Peyer's patch (tissue), 4 donors: ENCODE measurements at places on chromosomes 6 and 20. TPM values are rescaled to one million over a fixed set of nuclear protein-coding genes. Genes with fewer than 3 reads are reported as not detected.

- DNase-seq: no peak
Observed at GRCh38 chr20:24492031-24492607, 22.7 kb downstream of the SYNDIG1 start.

GRCh38 chr6:1809291-1809988 is 199.7 kb downstream of the FOXC1 start:
- no peak for DNase-seq

DNA sequence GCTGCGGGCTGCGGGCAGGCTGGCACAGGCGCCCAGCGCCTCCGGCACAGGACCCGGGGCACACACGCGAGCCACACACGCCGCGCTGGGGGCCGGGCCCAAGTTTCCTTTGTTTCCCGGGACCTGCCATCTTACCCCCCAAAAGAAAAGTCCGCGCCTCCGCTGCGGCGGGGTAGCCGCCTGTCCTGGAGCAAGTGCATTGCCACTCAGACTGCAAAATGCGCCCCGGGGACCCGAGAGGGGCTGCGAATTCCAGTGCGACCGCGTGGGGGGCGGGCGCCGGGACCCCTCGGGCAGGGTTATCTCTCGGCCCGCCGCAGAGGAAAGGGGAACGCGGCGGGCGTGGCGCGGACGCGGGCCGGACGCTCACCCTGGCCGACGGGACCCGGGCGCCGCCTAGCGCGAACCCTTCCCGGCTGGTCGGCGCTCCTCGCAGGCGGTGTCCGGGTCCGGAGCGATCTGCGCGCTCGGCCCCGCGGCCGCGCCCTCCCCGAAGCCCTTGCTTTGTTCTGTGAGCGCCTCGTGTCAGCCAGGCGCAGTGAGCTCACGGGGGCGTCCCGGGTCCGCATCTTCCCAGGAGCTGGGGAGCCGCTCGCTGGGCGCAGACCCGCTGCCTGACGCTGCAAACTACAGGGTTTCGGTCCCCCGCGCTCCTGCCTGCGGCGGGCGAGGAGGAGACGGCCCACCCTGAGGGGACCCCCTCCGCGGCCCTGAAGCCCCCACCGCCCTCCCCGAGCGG is 639 bp upstream of the CD24 start:
- DNase-seq: peak; percentile 76

DNA sequence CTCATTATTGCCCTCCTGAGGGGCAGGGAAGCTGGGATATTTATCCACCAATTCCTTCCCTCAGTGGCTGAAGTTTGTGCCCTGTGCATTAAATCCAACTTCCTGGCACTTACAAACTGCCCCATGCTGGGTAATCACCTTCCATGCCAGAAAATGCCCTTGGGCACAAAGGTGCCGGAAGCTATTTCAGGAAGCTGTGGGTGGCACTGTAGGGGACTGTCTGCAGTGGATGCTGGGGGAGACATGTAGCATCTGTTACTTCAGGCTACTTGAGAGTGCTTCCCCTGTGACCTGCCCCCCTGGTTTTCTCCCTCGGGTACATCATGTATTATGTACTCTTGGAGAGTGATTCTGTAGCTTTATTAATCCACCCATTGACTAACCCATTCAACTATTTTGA is 24.7 kb upstream of the RALGAPA2 start:
- no peak for DNase-seq

DNA sequence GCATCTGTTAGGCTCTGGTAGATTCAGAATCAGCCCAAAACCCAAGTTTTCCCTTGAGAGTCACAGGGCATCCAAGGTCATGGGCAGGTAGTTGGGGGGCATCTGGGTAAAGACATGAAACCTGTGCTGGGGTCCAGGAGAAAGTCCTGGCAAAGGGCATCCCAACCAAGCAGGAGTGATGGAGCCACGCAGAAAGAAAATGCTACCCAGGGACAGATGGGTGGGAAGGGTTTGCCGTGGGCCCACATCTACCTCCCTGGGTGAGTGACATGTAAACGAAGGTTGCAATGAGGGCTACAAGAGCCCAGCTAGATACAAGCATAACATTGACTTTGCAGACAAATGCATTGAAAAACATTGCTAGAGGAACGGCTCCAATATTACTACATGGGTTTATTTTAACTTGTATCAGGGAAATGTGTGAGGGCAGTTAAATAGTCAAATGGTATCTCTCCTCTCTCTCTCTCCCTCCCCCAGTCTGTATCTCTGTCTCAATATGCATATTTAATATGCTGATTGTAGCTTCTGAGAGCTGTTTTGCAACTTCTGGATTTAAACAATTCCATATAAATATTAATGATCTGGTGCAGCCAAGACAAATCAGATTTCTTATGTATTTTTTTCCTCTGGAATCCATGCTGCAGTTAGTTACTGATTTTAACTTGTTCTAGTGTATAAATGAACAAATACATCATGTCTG is 135.7 kb downstream of the SYNDIG1 start:
- no peak for DNase-seq

DNA sequence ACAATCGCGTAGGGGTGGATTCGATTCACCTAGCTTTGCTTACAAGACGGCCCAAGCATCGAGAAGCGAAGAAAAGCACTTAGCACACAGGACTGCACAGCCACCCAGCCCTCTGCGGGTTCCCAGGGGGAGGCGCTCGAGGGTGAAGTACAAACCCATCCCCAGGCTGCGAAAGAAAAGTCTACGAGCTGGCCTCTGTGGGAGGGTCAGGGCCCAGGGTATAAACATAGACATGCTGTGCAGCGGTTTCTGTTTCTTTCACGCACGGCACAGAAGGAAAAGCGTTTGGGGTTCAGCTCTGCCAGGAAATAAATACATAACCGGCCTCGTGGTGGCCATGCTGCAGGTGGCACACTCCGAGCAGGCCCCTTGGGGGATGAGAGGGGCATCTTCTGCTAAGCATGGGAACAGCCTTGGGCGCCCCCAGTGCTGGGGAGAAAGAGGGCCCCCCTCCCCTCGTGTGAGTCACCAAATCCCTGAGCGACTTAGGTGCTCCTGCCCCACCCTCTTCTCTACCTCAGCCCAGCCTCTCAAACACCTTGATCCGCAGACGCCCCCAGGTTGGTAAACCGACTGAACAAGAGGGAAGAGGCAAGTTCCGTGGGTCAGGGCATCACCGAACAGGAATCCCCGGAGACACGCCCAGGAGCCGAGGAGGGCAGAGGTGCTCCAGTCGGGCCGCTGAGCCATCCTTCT is 91.6 kb upstream of the RIPOR2 start:
- no peak for DNase-seq

DNA sequence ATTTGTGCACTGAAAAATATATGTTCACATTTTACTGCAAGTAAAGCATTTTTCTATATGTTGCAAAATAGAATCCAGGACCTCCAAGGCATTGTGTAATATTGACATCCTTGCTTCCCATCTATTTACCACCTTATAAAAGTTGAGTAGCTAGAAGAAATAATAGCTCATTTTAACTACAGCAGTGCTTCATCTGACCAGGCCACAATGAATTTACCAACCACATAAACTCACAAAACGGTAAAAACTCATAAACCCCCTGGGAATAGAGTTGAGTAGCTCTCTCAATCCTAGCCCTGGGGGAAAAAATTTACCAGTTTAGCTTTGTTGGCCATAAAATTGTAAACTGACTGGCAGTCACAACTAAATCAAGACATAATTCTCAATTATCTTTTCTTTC is 3.9 kb downstream of the ATXN1 start:
- DNase-seq: no peak

DNA sequence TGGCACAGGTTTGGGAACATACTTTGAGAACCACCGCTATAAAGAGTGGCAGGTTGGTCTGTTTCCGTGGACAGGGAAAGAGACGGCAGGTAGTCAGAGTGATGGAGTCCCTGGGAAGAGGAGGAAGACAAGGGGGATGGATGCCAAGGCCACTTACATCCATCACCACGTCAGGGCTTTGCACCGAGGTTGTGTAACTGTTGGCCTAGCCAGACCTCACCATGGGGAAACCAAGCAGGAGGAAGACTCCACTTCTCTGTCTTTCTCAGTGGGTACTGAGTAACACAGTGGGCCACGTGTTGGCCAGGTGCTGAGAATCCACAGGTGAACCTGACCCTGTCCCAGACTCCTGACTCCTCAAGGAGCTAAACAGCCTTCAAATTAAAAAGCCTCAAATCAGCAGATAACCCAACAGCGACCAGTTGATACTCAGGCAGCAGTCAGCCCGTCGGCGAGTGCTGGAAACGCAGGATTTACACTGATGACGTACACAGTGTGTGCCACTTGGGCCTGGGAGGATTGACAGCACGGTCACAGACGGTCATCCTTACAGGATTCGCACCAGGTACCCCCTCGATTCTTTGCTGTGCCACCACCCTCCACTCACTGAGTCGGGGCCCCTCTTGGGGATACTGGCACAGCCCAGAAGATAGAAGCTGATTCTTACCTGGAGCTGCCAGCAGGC is 134.6 kb upstream of the SNX9 start:
- no peak for DNase-seq

DNA sequence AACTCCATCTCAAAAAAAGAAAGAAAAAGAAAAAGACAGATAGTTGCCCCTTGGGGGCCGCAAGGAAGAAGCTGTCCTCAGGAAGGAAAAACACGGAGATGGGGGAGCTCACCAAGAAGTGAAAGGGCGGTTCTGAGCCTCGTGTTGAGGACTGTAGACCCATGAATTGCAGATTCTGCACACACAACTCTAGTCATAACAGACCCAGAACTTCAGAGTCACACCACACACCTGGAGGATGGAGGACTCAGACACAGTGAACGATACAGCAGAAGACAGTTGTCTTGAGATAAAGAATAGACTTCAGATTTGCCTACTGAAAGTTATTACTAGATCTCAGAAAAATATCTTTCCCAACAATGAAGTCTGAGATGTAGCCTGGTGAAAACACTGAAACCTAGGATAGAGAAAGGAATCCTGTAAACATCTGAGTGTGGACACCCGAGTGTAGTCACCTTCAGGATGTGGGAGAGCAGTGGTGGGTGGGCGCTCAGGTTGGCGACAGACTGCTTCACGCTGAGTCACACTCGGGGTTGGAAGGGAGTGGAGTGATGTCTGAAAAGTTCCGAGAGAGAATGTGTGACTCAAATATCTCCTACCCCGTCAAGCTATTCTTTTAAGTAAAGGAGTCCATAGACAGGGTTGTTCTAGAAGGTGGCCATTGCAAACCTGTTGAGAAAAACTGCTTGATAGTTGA is 88.1 kb downstream of the MAP3K4 start:
- no peak for DNase-seq

- no peak for DNase-seq
Observed at GRCh38 chr20:56422076-56422823, 10.2 kb downstream of the CASS4 start.

GRCh38 chr20:64168381-64169090 is 4.3 kb downstream of the MYT1 start:
- DNase-seq: no peak

DNA sequence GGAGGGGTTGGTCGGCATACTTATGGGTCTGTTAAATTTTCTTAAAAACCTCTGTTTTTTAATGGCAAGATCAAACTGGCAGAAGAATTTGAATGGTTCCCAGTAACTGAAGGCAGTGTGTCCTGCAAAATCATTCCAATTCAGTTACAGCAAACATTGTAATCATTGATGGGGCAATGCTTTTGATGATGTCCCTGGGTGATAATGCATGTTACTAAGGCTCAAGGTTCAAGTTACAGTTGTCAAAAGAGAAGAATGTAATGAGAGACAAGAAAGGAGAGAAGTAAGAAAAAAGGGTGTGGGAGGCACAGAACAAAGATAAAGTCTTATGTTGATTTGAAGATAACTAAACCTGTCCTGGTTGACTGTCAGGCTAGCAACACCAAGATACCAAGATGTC is 54.9 kb downstream of the CEP162 start:
- DNase-seq: no peak

GRCh38 chr6:153725456-153725855 is 313.6 kb upstream of the OPRM1 start:
- no peak for DNase-seq

- DNase-seq: no peak
Observed at GRCh38 chr6:144997996-144998395, 712.9 kb downstream of the UTRN start.

- no peak for DNase-seq
Observed at GRCh38 chr6:35511562-35511941, 1.1 kb downstream of the TULP1 start.

- DNase-seq: no peak
Observed at GRCh38 chr20:10910535-10911178, 236.9 kb upstream of the JAG1 start.

GRCh38 chr6:116924245-116924644 is 47.2 kb downstream of the RFX6 start:
- DNase-seq: no peak

DNA sequence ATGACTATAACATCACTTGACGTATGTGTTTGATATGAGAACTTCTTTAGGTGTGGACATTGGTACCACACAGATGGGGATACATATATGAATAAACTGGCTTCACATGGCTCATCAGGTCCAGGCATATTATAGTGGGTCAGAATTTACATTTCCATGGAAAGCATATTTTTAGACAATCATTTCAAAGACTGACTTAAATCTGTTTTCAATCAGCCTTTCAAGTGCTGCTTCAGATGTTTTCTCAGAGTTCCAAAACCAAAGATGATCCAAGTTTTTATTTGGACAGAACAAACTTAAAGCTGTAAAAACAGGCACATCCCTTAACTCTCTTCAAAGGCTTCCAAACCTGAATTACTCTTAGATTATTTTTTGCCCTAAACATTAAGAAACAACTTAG is 88.1 kb downstream of the PRSS35 start:
- DNase-seq: no peak

DNA sequence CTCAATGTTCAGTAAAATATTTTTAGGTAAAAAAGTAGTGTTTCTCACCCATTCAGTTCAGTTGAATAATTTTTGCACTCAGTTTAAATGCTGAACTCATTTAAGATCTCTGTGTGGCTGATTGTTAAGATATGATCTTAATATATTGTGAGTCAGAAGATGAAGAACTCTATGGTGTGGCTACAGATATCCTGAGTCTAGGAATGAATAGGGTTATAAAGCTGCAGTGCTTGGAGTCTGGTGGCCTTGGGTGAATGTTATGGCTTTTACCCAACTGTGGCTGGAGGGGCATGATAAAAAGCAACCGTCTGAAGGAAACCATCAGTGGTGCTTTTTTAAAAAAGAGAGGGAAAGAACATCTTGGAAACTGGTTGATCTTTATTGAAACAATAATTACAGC is 65.9 kb downstream of the CCN2 start:
- DNase-seq: no peak

KHDC1L gene
- not detected for total RNA-seq

CST4 gene
- not detected for total RNA-seq

HLA-F gene
- total RNA-seq: 271 TPM

CD24 gene
- 62.9 TPM for total RNA-seq

SLC35F1 gene
- total RNA-seq: 0.28 TPM

SEL1L2 gene
- total RNA-seq: not detected

DEF6 gene
- 85.8 TPM for total RNA-seq

RNF39 gene
- total RNA-seq: not detected

CRISP2 gene
- total RNA-seq: not detected

CST5 gene
- not detected for total RNA-seq

LINC00237 gene
- not detected for total RNA-seq

MC3R gene
- not detected for total RNA-seq

HFE gene
- total RNA-seq: 11.1 TPM

PTGIS gene
- 3.5 TPM for total RNA-seq
